ENCODE measurements at places on chromosomes 2 and 18.

DNA sequence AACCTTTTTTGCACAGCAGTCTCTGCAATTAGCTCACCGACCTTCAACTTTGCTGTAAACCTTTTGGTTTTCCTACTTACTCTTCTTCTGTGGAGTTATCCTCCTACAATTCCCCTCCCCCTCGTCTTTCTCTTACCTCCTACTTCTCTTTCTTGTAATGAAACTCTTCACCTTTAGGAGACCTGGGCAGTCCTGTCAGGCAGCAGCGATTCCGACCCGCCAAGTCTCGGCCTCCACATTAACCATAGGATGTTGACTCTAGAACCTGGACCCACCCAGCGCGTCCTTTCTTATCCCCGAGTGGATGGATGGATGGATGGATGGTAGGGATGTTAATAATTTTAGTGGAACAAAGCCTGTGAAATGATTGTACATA lies 8.3 kb downstream of the TBR1 start:
- no peak for DNase-seq

DNA sequence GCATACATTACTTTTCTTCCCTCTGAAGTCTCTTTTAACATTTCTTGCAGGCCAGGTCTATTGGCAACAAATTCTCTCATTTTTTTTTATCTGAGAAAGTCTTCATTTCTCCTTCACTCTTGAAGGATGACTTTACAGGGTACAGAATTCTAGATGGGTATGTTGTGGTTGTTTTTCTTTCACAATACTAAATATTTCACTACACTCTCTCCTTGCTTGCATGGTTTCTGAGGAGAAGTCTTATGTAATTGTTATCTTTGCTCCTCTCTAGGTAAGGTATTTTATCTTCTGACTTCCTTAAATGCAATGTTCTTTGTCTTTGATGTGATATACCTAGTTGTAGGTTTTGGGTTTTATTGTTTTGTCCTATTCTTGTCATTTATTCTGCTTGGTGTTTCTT lies 371.1 kb downstream of the FIGN start:
- no peak for DNase-seq

GRCh38 chr2:168780669-168781071 lies 21.8 kb upstream of the NOSTRIN start:
- DNase-seq, result no peak

- no peak for DNase-seq
Measured at GRCh38 chr2:239639421-239640185, 238.8 kb upstream of the HDAC4 start.

GRCh38 chr18:67331857-67332256 lies 184.7 kb downstream of the DSEL start:
- DNase-seq, result no peak

DNA sequence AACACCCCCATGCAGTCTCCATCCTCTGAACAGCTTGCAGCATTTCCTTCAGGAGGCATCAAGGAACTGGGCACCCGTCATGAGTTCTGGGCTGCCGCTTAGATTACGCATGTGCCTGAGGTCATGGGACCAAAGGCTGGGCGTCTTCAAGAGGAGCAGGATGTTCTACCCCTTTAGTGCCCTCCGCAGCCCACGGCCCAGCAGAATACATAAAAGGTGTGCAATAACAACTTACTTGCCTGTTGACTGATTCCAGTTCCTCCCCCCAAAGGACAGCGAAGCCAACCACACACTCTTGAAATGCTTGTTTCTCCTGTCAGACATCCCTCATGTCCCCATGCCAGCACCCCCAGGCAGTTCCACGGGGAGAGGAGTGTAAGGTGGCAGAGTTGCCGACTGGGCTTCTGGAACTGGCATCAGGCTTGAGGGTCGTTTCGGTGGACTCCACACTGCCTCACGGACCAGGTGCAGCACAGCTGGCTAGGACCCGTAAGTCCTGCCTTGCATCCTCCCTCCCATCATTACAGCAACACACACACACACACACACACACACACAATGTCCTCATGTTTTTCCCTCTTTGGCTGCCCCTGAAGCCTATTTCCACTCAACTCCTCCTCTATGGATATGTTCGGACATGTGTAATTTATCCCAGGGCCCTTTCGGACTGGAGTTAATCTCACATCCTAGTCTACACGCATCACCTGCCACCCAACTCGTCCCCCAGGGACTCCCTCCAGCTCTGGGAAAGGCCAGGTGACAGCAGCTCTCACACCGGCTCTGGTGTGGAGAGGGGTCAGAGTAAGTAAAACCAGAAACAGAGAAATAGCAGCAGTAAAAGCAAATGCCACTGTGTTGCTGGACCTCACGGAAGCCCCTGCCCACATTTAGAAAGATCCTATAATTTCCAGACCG lies 200.7 kb downstream of the BCL11A start:
- no peak for DNase-seq

DNA sequence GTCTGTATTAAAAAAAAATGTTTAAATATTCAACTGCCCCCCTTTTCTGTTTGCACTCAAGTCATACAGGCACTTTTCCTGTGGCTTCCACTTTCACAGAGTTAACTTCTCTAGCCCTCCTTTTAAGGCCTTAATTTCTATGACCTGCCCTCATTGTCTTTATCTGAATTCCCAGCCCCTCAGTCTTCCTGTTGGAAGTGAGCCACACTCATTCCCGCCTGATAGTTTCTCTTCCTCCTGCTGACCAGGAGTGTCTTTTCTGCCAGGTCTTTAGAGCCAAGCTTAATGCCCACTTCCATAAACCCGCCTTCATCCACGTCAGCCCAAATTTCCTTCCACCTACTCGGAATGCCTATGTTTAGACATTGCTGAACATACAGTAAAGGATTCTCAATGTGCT lies 10.5 kb downstream of the COPS8 start:
- no peak for DNase-seq

DNA sequence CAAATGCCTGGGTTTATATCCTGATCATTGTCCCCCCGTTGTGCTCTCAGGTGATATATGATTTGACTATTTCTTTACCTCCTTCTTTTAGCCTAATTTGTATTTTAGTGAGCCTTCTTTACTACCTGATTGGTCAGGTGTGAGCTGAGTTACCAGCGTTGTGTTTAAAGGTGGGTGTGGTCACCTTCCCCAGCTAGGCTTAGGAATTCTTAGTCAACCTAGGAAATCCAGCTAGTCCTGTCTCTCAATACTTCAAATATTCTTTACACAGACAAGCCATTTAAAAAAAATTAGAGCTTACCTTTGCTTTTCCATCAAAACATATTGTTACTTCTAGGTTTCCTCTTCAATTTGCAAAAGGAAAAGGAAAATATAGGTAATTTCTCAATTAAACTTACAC lies 30.2 kb downstream of the KYNU start:
- DNase-seq, result no peak

DNA sequence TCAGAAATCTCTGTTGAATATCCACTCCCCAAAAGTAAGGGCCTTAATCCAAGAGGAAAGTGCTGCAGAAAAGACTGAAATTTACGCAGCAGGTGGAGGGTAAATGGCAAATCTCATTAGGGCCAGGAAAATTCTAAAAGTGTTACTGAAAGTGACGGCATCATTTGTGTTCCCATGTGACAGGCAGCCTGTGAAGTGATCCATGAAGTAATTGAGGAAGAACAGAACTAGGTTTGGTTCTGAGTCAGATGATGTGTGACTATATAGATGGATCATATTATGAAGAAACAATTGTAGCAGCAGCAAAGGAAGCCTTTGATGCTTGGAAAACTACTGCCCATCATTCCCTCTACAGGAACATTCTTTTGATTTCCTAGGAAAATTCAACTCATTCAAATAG lies 401.2 kb downstream of the TGIF1 start:
- no peak for DNase-seq

GRCh38 chr2:54867457-54867856 lies 144.0 kb downstream of the EML6 start:
- no peak for DNase-seq

GRCh38 chr2:111209045-111209514 lies 88.4 kb downstream of the BCL2L11 start:
- DNase-seq, result no peak
